ENCODE measurements at places on chromosomes 12 and 14.
A peak's percentile ranks its signal among the peaks of the same experiment; 100 is the strongest.

GRCh38 chr12:62519043-62519442, 52.4 kb downstream of the MON2 start:
- no peak for DNase-seq

DNA sequence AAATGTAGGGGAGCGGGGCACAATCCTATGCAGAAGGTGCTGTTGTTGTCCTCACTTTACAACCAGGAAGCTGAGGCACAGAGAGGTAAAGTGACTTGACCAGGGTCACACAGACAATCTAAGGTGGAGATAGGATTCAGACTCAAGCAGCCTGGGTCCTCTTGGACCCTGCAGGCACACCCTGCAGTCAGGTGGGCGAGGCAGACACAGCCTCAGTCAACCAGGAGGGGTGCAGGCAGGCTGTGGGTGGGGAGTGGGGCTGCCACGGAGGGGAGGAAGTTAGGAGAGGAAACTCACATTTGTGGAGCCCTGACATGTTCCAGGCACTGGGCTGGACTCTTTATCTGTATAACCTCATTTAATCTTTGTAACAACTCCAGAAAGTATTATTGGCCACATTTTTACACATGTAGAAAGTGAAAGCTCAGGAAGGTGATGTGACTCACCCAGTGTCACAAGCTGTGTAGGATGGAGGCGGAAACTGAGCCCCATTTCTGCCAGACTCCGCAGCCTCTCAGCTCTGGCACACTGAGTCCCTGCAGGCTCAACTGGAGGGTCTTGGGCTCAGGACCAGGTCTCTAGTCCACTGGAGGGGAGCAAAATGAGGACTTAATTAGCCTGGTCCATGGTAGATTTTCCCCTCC, 24.9 kb upstream of the CHGA start:
- no peak for DNase-seq

DNA sequence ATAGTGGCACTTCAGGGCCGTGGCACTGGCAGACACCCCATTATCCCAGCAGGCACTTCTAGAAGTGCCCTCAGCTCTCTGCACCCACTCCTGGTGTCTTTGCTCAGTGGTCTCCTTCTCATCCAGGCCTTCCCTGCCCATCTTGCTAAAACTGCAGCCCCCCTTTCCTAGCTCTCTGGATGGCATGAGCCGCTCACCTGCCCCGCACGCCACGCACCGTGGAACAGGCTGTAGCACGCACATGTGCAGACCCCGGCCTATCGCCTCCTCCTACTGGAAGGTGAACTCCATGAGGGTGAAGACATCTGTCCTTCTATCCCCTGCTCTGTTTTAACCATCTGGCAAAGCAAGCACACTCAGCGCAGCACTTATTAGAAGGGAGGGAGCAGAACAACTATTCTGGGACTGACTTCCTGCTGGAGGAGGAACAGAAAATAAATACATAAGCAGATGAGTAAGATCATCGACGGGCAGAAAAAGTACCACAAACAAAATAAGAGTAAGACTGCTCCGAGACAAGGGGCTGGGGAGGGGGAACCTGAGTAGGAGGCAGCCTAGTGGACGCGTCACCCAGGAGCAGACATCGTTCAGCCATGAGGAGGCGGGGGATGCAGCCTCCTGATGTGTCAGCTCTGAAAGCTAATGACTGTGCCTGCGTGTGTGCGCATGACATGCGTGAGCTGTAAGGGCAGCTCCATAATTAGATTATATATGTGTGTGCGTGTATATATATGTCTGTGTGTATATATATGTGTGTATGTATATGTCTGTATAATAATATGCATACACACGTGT, 7.8 kb upstream of the FZD10 start:
- no peak for DNase-seq

- DNase-seq, result no peak
These were observed 26.9 kb downstream of the BATF start for GRCh38 chr14:75549169-75549568.

GRCh38 chr12:49335118-49335954, 1.7 kb downstream of the C1QL4 start:
- no peak for DNase-seq

DNA sequence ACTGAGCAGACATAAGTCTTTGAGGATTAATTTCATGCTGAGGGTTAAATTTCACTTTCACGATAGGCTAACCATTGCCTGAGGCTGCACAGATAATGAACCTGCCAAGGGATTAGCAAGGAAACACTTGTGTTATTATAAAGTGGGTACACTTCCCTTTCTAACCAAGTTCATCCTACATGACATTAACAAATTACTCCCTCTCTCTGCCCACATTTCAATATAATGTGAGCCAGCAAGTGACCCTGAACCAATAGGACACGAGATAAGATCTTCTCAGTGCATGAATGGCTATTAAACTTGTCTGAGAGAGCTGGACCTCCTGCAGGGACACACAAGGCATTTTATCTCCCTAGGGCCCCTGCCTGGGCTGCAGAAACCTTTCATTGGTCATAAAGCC, 173.5 kb downstream of the PAX9 start:
- DNase-seq, result no peak

DNA sequence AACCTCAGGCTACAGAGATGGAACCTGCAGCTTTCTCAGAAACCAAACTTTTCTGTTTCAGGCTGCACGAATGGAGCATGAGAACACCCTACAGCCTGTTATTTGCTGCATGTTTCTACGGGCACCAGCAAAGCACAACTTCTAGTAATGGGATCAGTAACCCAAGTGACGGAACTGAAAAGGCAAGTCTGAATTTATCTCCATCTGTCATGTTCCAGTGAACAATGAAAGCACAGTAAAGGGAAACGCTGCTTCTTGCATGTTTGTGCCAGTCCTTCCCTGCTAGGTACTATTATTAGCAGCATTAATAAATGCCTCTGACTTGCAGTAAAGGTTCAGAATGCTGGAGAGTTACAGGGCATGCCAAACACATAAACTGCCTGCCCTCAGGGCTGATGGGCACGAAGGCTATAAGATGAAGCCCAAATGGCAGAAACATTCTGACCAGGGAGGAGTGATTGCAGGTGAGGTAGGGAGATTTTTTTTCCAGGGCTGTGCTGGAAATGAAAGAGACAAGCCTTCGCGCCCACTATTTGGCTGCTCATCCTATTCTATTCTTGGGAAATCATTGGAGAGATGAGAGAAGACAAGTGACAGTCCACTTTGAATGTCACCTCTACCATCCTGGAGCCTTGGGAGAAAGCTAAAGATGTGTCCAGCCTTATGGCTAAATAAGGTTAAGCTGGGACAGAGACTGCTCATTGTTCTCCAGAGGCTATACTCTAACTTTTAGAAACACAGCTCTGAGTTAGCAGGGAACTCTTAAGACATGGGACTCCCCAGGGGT, 100.4 kb upstream of the PLXNC1 start:
- DNase-seq, result no peak

- DNase-seq, result no peak
These were observed 29.0 kb upstream of the C12orf50 start for GRCh38 chr12:88057994-88058718.

DNA sequence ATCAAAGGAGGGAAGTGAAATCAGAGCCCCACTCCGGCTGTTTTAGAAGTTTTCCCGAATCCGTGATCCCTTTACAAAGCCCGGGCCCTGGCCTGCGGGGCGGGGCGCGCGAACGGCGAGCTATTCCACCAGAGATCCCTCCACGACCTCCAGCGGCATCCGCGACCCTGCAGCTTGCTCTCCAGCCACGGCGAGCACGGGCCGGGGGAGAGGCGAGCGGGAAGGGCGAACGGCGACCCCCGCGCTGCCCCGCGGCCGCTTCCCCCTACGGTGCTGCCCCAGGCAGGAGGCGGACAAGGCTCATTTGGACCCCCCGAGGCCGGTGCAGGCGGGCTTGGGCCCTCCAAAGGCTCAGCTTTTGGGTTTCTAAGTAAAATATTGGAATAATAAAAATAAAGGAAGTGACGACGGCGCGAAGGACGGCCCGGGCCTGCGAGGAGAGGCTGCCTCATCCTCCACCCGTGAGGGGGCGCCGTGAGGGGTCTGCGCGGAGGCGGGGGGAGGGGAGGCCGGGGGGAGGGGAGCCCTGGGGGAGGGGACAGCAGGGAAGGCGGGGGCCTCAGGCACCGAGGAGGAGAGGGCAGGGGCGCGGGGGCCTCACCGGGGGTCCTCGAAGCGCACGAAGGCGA, 613 bp downstream of the SRSF9 start:
- no peak for DNase-seq

- DNase-seq, result peak; percentile 36
These were observed 127.9 kb upstream of the TMEM132D start for GRCh38 chr12:130031571-130032189.

DNA sequence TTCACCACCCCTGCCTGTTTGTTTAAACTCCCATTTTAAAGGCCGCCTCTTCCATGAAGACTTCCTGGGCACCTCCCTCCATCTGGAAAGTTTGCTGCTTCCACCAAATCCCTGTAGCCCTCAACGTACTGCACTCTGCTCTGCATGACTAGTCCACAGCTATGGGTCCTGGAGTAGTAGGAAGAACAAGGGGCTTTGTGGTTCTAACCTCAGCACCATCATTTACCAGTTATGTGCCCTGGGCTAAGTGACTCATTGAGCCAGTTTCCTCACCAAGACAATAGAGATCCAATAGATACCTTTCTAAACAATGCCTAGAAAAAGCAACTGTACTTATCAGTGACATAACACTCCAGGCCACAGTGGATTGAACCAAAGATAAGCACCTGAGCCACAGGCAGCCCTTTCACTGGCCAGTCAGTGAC, 8.5 kb upstream of the LTBP2 start:
- DNase-seq, result no peak

GRCh38 chr12:52149651-52150241, 42.1 kb downstream of the KRT80 start:
- no peak for DNase-seq

GRCh38 chr12:13073173-13073572, 29.0 kb downstream of the FAM234B start:
- DNase-seq, result no peak

GRCh38 chr14:42715316-42715715, 1108.6 kb downstream of the LRFN5 start:
- DNase-seq, result no peak

- DNase-seq, result no peak
These were observed 28.1 kb downstream of the TMEM121 start for GRCh38 chr14:105554523-105554922.

Measured in activated CD4-positive, alpha-beta T cell treated with anti-CD3 and anti-CD28 coated beads for 1 hour (primary cell).